ENCODE measurements at places on chromosomes 4 and X.

DNA sequence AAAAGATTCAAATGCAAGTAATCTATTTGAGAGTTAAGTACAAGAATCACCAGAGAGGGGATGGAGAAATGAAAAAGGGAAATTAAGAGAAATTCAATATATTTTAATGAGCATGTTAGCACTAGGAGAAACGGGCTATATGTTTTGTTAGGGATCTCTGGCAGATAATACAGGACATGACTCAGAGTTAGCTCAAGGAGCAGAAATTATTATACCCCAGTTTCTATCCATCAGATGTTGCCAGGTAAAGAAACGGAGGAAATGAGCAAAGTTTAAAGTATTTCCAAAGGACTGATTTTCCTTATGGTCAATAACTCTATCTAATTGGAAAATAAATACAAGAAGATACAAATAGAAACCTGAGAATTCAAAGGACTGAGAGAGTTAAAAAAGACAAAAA is 867.6 kb downstream of the TRAM1L1 start:
- no peak for DNase-seq

DNA sequence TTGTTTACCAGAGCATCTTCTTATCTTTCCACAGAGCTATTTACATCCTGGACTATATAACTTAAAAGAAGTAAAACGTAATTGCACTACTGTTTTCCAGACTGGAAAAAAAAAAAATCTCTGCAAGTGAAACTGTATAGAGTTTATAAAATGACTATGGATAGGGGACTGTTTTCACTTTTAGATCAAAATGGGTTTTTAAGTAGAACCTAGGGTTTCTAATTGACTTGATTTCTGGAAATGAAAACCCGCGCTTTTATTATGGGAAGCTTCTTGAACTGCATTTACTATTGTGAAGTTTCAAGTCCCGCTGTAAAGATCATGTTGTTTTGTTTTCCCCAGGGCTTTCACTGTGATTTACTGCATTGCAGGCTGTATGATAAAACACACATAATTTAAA is 162.7 kb downstream of the STIM2 start:
- no peak for DNase-seq

- peak; percentile 41 for DNase-seq
These were observed 29.7 kb upstream of the ADH6 start for GRCh38 chr4:99248714-99249113.

DNA sequence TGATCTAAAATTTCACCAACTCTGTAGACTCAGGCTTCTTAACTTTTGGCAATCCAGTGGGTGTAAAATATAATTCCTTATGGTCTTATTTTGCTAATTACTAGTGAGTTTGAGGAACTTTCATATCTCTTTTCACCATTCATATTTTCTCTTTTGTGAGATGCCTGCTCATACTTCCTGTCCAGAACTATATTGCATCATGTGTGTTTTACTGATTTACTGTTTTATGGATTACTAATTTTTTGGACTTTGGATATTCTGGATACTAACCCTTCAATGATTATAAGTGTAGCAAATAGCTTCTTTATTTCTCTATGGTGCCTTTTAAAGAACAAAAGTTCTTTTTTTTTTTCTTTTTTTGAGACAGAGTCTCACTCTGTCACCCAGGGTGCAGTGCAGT is 20.6 kb downstream of the GSX2 start:
- no peak for DNase-seq

DNA sequence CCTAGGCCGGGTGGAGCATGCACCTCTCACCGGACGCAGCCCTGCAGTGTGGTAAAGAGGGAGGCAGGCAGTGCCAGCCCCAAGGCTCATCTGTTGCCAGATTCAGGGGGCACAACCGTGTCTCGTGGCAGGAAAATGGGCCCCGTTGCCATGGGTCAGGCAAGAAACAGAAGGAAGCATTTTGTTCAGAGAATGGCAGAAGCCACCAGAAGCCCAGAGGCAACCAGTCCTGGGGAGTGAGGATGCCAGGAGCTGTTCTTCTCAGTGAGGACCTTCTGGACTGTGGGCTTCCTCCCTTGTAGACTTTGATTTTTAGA is 12.5 kb upstream of the UVSSA start:
- no peak for DNase-seq

DNA sequence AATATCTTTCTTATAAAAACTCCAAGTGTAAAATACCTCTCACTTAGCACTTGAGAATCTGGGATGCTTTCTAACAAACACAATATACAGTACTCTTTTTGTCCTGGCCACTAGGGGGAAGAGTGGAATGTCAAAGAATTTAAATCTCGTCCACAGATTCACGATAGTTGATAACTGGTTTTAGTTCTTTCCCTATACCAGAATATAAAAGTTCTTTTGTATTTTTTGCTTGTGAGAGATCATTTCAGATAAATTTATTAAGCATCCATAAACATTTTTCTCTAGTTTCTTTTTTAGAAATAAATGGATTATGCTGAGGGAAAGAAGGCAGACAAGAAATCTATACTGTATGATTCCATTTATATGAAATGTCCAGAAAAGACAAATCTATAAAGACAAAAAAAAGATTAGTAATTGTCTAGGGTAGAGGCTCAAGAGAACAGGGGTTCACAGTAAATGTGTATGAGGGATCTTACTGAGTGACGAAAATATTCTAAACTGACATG is 50.4 kb downstream of the MGARP start:
- DNase-seq, result peak; percentile 72

DNA sequence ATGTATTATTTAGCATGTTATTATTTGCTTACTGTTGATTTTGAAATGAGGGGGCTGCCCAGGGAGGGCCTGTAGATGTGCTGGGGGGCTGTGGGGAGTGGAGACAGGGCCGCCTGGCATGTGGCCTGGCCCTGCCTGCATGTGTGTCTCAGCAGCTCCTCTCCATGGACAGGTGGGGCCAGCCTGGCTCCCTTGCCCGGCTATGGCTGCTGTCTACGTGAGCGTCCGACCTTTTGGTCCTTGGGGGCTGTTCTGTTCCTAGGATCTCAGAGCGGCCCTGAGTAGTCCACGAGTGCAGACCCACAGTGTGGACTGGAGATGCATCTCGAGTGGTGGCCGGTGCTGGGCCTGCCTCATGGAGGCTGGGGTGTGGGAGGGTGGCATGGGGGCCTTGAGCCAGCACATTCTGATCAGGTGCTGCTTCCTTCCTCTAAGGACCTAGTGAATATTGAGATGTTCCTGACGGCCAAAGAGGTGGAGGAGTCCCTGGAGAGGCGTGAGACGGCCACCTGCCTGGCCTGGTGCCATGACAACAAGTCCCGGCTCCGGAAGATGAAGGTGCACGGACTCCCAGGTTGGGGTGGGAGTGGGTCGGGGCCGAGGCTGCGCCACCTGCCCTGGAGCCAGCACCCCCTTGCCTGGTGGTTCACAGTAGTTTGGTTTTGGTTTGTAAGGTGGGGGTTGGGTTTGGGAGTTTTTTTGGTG is 24.9 kb upstream of the UVSSA start:
- DNase-seq, result no peak

DNA sequence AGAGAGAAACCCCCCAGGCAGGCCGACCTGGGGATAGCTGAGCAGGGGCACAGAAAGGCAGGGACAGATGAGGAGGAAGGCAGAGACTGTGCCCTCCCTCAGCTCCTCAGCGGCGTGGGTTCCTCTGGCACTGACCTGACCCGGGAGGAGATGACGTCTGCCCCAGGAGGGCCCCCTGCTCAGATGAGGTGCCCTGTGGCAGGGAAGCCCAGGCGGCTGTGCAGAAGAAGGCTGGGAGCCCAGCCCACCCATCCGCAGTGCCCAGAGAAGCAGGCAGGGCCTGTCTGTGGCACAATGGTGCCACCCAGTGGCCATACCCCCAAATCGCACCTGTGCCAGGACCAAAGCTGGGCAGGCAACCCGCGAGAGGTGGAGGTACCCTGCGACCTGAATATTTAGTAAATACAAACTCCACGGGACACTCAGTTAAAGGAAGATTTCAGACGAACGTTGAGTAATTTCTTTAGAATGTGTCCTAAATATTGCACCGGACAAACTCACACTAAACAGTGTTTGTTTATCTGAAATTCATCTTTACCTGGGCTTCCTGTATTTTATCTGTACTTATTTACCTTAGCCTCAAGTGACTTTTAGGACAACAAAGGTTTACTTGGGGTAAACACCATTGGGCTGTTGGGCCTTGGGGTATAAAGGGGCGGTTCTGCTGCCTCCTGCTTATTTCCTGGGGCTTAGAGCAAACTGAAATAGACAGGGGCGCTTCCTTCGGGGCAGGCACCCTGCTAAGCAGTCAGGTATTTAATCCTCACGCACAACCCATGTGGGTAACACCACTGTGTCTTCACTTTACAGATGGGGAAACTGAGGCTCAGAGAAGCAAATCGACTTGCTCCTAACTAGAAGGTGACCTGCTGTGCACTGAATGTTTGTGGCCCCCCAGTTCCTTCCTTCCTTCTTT is 46.5 kb upstream of the HMX1 start:
- peak; percentile 31 for DNase-seq

DNA sequence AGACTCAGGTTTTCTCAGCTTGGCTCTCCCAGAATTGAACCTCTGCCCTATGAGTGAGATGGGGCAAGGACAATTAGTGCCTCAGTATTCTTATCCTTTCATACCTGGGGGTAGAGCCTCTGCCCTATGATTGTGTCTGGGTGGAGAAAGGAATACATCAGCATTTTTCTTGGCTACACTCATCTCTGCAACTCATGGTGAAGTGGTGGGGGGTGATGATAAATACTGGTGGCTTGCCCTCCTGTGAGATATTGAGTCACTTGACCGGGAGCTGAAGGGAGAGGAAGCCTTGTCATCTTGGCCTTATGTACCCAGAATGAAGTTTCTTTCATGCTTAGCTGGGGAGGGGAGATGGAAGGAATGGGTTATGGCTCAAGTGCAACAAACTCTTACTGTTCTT is 71.3 kb upstream of the ENOX2 start:
- peak; percentile 57 for DNase-seq

- no peak for DNase-seq
These were observed 2.0 kb downstream of the CPE start for GRCh38 chr4:165380805-165381204.

DNA sequence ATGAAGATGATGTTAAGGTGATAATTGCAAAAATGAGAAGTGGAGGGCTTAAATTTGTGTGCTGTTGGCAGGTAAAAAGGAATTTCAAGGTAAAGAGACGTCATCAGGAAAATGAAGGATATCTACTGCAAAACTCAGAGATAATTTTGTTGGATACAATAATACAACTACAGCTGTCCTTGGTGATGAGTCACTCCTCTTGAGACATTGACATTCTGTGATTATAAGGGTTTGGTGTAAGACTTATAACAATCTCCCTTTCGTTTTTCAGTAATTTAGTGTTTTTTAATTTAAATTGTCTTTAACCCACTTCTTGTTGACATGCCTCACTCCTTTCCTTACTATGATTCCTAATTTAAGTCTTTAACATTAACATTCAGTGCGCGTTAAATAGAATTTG is 1074.1 kb upstream of the SLIT2 start:
- peak; percentile 41 for DNase-seq

GRCh38 chr4:140099983-140100382 is 54.0 kb downstream of the MAML3 start:
- DNase-seq, result no peak

- DNase-seq, result peak; percentile 10
These were observed 25.6 kb upstream of the ABCB7 start for GRCh38 chrX:75181721-75182120.

DNA sequence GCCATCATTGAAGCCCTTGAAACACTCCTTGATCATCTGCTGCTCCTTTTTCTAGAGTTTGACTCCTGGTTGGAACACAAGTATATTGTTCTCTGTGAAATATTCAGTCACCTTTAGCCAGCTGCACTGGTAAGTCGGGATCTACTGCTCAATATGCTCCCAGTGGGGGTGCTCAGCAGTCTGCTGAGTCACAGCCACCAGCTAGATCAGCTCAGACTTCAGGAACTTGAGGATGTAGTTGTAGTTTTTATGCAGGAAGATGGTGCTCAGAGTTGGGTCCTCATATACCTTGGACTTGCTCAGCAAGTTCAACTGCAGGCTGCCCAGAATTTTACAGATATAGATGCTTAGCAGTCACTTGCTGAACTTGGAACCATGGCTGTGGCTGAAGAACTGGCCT is 202.5 kb upstream of the RPL34 start:
- DNase-seq, result peak; percentile 7

DNA sequence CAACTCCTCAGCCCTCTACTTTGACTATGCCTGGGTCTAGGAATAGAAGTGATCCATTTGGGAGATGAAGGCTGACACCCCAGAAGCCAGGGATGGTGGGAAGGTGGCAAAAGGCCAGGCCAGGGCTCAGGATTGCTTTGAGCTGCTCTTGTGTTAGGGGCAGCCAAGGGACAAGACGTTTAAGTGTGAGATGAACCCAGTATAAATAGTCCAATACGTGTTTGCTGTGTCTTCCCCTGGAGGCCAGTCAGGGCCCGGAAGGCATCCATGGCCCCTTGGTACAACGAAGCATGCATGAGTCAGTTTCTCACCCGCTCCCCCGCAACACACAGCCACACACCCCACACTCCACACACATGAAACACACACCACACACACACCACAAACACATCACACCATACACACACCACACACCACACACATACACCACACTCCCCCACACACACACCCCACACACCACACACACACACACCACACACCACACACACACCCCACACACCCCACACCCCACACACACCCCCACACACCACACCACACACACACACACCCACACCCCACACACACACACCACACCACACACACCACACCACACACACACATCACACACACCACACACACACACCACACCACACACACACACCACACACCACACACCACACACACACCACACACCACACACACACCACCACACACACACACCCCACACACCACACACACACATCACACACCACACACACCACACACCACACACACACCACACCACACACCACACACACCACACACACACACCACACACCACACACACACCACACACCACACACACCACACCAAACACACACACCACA is 5.1 kb downstream of the STARD8 start:
- peak; percentile 57 for DNase-seq

DNA sequence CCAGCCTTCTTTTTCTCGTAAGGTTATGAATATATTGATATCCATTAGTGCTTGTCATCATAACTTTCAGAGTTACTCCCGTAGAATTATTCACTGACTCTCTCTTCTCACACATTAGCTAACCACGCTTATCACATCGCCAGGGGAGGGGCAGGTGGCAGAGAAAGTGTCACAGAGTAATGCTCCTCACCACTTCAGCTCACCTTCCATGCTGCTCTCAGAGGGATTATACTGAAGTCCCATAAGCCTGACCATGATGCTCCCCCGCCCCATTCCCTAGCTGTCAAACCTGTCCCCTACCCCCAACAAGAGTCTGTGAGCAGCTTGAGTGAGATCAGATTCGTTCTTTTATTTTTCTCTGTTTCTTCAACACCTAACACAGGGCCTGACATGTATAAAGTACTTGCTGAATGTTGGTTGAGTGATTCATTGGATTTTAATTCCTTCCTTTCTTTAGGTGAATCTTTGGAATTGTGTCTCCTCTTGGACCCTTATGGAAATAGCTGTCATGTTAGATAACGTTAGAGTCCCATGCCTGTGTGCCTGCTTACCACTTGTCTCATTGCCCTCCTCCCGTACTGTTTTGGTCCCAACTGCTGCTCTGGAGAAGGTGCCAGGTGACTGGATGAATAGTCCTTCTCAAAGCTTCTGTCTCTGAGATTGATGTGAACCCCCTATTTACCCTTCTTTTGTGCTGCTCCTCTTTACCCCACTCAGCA is 55.1 kb downstream of the RS1 start:
- no peak for DNase-seq

- DNase-seq, result no peak
These were observed 3.1 kb downstream of the TET2 start for GRCh38 chr4:105149771-105150170.

GRCh38 chr4:156815717-156816359 is 155.8 kb downstream of the PDGFC start:
- no peak for DNase-seq

- DNase-seq, result no peak
These were observed 65.4 kb downstream of the ANKRD17 start for GRCh38 chr4:73193155-73193554.

Data from fibroblast of mammary gland (primary cell).